ENCODE measurements at places on chromosomes 13 and 19.

DNA sequence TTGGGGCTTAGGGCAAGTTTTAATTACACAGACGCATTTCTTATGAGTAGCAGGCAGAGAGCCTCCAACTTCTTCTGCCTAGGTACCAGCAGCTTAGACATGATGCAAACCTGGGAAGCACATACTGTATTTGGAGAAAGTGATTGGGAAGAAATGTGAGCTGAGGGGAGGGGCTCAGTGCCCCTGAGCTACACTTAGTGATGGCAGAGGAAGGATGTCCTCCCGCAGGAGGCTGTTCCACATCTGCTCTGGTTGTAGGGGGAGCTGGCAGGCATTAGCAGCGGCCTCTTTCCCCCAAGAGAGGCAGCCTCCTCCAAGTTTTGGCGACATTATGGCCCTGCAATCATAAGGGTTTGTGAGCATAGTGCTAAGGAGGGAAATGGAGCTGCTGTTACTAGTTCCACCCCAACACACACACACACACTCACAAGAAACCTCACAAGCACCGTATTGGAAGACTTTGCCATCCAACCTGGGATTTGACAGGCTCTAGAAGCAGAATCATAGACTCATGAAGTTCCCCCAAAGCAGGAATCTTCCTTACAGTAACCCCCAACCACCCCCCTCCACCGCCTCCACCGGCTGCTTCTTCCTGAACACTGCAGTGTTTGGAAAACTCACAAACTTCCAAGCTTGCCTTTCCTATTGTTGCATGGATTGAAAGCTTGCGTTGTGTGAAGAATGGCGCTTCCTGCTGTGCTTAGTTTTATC lies 3.3 kb downstream of the ALOX5AP start:
- no peak for DNase-seq

DNA sequence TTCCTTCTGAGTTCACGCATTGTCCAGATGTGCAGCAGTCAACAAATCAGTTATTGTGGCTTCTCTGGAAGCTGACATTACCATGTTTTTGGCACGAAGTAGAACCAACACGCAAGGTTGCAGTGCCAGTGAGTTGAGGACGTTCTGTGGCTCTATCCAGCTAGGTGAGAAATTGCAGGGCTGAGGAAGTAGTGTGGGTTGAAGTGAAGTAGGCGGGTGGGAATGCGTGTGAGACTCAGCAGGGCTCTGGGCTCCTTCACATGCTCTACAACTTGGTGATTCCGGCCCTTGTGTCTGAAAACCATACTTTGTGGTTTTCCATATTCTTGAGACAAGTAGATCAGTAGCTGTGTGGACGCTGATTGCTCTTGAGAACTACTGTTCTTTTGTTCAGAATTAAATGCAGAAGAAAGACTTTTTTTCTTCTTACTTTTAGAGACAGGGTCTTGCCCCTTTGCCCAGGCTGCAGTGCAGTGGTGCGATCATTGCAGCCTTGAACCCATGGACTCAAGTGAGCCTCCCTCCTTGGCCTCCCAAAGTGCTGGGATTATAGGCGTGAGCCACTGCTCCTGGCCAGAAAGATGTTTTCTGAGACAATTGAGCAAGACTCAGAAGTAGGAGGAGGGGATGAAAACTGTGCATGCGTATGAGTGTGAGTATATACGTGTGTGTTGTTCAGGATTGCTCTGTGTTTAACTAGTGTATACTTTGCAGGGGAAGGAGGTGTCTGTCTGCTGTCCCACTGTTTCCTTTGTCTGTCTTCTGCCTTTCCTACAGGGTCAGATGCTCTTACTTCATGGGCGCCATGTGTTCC lies 46.2 kb downstream of the GATAD2A start:
- no peak for DNase-seq

- no peak for DNase-seq
Measured at GRCh38 chr19:49264258-49264657, 60.7 kb downstream of the SLC6A16 start.

- DNase-seq = no peak
Measured at GRCh38 chr19:30338041-30338456, 34.1 kb upstream of the ZNF536 start.

- no peak for DNase-seq
Measured at GRCh38 chr13:50783717-50784290, 59.7 kb downstream of the DLEU7 start.

DNA sequence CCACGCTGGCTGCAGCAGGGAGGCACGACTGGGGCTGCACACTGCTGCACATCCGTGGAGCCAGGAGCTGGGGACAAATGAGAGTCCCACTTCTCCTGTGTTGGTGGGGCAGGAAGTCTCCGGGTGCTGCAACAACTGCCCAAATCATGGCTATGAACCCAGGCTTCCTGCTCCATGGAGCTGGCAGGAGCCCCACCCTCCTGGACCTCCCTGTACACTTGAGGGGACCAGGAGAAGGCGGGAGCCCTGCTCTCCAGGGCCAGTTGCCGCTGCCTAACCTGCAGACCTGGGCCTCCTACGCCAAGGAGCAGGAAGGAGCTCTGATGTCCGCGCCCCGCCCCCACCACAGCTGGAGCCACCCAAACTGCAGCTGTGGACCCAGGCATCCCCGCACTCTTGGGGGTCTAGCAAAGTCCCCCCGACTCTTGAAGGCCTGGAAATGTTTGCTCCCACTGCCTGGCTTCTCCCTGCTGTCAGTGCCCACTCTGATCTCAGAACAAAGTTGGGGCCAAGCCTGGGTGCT lies 752.1 kb upstream of the PCDH20 start:
- no peak for DNase-seq

GRCh38 chr19:49086296-49086695 lies 1.0 kb downstream of the SNRNP70 start:
- DNase-seq = no peak

GRCh38 chr19:49896863-49897621 lies at the start of gene IL4I1:
IL4I1 (minus strand) TSS chr19:49896887; CDS start chr19:49896160, 727 bp downstream.
- DNase-seq = no peak

DNA sequence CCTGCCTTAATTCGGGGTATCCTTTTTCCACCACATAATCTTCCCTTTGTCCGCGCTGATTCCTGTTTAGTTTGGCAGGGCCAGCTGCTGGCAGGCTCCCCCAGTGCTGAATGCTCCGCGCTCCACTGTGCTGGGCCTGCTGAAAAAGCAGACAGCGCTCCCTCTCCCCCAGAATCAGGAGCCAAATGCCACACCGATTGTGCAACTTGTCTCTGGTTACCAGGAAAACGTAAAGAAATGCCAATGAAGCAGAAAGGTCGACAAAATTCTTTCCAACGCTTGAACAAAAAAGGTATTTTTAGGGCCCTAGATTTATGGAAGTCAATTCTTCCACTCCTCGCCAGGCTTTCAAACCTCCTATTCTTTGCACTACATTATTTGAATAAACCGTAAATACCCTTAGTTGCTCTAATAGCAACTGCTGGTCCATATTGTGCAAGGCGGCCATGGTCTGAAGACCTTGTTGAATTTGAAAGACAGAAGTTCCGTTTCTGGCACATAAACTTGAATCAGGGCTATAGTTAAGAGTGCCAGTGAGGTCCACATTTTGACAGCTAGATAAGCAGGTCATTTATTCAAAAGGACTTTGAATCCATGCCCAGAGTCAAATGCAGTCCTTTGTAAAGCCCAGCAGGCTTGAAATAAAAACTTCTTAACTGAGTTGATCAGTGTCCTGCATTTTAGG lies 206.7 kb upstream of the RFC3 start:
- peak; percentile 70 for DNase-seq

DNA sequence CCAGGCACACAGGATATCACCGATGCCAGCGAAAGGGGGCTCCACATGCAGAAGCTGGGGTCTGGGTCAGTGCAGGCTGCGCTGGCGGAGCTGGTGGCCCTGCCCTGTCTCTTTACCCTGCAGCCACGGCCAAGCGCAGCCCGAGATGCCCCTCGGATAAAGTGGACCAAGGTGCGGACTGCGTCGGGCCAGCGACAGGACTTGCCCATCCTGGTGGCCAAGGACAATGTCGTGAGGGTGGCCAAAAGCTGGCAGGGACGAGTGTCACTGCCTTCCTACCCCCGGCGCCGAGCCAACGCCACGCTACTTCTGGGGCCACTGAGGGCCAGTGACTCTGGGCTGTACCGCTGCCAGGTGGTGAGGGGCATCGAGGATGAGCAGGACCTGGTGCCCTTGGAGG lies 7.2 kb downstream of the NCAN start:
- DNase-seq = no peak

- no peak for DNase-seq
Measured at GRCh38 chr13:49694446-49694845, 3.2 kb upstream of the EBPL start.

- DNase-seq = no peak
Measured at GRCh38 chr19:16226184-16226591, 28.5 kb downstream of the AP1M1 start.

GRCh38 chr19:1181606-1182005 lies 7.5 kb upstream of the SBNO2 start:
- DNase-seq = no peak

GRCh38 chr19:34145741-34146202 lies 26.5 kb upstream of the LSM14A start:
- peak; percentile 82 for DNase-seq

DNA sequence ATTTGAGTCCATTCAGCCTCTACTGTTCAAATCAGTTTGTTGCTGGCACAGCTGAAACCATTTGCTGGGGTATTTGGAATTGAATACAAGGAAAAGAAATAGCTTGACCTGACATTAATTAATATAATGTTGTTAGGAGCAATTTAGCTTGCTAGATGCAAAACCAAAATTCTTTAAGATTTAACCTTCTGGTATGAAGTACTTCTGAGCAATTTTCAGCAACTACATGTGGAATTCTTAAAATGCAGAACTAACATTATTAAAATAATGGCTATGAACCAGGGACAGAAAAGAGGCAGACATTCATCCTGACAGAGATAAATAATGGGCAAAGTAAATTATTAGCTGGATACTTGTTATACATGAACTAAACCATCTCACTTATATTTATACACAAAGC lies 160.0 kb upstream of the MIR17HG start:
- no peak for DNase-seq

- peak; percentile 3 for DNase-seq
Measured at GRCh38 chr13:31538067-31539042, 201.0 kb upstream of the RXFP2 start.

- no peak for DNase-seq
Measured at GRCh38 chr13:63501702-63502101, 2086.1 kb upstream of the PCDH20 start.

DNA sequence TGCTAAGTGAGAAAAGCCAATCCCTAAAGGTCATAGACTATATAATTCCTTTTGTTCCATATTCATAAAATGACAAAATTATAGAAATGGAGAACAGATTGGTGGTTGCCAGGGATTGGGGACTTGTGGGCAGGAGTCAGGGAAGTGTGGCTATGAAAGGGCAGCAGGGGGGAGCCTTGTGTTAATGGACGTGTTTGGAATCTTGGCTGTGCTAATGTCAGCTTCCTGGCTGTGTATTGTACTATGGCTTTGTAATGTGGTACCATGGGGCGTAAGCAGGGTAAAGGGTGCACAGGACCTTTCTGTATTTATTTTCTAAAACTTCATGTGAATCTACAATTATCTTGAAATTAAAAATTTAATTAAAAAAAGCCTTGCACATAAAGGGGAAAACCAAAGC lies 248.5 kb downstream of the UQCRFS1 start:
- no peak for DNase-seq

DNA sequence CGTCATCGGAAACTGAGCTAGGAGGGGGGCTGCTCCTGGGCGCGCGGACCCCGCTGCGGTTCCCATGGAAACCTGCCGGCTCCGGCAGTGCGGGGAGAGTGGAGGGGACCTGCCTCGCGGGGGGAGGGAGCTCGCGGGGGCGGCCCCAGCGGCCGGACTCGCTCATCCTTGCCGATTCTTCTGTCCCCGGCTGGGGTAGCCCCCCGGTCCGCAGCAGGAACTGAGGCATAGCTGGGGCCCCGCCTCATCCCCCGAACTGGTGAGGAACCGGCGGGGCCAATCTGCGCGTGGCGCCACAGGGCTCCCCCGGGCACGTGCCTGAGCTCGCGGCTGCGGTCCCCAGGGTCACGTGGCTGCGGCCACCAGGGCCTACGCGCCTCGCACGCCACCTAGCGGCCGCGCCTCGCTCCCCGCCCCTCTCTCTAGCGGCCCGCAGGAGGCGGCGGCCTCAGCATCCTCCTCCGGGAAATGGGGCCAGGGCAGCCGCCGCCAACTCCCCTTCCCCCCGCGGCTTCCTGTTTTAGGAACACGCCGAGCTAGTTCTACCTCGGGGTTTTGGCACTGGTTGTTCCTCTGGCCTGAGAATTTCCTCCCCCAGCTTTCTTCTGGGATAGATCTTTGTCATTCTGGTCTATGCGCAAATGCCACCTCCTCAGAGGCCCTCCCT lies 1.7 kb upstream of the ELAVL3 start:
- peak; percentile 82 for DNase-seq

GRCh38 chr19:46860846-46861690 lies at the start of gene ARHGAP35:
ARHGAP35 (plus strand) TSS chr19:46860997; CDS start chr19:46918676, 57,679 bp downstream.
- DNase-seq = peak; percentile 58

DNA sequence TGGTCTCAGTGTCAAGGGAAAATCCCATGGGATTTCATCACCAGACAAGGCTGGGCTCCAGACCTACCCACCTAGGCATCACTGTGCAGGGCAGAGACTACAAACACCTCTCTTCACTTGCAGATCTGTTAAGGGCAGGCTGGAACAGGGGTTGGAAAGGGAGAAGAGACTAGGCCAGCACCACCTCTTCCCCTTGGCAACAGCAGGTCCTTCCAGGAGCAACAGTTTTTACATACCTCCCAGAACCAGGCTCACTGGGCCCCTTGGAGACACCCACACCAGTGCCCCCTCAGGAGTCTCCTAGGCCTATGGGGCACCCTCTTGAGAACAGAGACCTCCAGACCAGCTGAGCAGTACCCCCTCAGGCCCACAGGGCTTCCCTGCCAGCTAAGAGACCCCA lies 2.5 kb upstream of the UBE2M start:
- no peak for DNase-seq

DNA sequence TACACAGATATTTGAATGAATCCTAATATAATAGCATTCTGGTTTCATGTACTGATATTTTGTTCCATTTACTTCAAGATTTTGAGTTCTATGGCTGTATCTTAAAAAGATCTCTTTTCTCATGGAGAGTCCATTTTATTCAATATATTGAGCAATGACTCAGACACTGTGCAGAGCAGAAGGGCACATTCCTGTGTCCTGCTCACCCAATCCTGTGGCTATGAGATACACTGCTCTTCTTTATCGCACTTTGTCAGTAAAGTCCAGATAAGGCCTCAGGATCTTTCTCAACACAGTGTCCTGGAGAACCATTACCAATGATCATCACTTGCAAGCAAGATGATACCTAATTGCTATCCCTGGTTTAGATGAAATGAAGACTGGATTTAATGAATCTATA lies 155.0 kb downstream of the CYSLTR2 start:
- no peak for DNase-seq
